ENCODE measurements at places on chromosomes 7 and 10.

GRCh38 chr7:116041615-116042014, 11.1 kb upstream of the TFEC start:
- no peak for DNase-seq

DNA sequence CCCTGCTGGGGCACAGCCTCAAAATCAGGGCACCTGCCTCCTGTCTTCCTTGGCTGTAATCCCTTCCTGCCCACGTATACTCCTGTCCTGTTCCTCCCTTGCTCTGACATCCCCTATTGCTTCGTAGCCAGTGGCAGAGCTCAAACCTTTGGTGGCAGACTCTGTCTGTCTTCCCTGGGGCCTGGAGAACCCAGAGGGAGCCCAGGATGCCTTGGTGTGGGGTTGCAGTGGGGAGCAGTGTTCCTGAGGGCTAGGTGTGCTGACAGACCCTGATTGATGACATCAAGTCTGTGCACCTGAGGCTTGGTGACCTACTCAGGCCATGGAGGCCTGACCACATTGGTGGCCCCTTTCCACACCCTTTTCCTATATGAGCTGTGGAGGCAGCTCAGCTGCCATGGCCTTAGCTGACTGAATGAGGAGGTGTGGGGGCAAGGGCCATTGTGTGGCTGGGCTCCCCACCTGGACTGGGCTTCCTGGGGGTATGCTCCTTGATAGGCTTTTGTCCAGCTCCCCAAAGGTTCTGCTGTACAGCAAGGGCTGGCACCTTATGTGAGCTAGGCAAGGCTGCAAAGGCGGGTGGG, 5.4 kb upstream of the GCK start:
- no peak for DNase-seq

- DNase-seq = no peak
These were observed 953.4 kb downstream of the ANKRD7 start for GRCh38 chr7:119177863-119178262.

GRCh38 chr7:8197994-8198698, 63.8 kb downstream of the ICA1 start:
- DNase-seq = no peak

- no peak for DNase-seq
These were observed 26.2 kb downstream of the MTPN start for GRCh38 chr7:135950972-135951371.

- DNase-seq = no peak
These were observed 148.4 kb upstream of the LRGUK start for GRCh38 chr7:133978502-133979295.

GRCh38 chr10:72762042-72762441, 70.1 kb downstream of the MCU start:
- no peak for DNase-seq

DNA sequence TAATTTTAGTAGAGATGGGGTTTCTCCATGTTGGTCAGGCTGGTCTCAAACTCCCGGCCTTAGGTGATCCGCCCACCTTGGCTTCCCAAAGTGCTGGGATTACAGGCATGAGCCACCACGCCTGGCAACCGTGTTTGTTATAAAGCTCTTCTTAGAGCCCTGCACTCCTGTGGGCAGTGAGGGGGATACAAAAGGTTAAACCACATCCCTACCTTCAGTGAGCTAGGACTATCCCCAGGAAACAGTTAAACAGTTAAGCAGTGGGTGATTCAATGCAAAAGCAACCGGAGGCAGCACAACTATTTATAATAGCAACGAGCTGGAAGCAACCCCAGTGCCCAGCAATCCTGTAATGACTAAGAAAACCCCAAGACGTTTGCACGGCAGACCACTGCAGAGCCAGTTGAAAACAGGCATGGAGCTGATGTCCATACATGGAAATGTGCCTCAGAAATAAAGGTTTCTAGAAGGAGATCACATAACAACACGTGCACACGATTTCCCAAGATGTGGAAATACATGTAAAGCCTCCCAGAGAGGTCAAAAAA, 107.2 kb upstream of the LYZL2 start:
- no peak for DNase-seq

GRCh38 chr10:117596706-117597105, 54.2 kb downstream of the EMX2 start:
- DNase-seq = no peak

DNA sequence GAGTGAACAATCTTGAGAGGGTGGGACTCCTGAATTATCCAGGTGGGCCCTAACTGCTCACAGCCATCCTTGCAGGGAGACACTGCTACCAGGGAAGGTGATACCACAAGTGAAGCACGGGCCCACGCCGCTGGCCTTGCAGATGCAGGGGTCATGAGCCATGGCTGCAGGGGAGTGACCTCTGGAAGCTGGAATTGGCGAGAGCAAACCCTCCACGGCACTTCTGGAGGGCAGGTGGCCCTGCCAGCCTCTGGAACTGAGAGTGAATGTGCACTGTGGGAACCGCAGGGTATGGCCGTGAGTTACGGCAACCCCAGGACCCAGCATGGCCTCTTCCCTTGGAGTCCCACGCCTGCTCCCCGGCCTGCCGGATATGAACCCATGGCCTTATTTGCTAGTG, 37.5 kb downstream of the STK32C start:
- DNase-seq = no peak

GRCh38 chr10:80497187-80498077, 40.3 kb upstream of the SH2D4B start:
- DNase-seq = no peak

GRCh38 chr7:7077945-7078344, 104.4 kb upstream of the C1GALT1 start:
- DNase-seq = no peak

DNA sequence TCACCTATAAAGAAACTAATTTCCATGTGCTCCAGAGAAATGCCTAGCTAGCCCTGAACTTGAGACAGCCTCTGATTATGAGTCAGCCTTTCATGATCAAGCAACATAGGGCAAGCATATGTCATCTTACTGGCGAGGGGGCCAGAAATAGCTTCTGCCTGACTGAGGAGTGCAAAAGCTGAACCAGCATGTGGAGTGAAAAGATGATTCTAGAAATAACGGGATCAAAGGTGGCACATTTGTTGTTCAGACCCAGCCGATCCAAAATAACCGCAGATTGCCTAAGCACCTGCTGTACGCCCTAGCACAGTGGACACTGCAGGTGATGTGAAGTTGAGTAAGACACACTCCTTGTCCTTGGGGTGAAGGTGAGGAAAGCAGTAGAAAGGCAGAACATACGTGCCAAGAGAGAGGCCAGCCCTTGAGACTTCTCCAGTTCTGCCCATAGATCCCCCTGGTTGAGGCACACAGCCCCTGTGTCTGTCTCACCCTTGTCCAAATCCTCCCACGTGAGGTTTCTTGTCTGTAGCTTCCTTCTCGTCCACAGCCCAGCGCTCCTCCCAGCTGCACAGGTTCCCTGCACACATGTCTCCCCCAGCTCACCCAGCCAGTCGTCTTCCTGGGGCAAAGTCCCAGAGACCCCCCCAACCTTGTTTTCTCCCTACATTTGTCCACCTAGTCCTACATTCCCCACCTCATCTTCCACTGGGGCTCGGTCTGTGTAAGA, 2.8 kb upstream of the BCL7B start:
- DNase-seq = no peak

- DNase-seq = no peak
These were observed 8.3 kb upstream of the COL1A2 start for GRCh38 chr7:94386416-94386815.

DNA sequence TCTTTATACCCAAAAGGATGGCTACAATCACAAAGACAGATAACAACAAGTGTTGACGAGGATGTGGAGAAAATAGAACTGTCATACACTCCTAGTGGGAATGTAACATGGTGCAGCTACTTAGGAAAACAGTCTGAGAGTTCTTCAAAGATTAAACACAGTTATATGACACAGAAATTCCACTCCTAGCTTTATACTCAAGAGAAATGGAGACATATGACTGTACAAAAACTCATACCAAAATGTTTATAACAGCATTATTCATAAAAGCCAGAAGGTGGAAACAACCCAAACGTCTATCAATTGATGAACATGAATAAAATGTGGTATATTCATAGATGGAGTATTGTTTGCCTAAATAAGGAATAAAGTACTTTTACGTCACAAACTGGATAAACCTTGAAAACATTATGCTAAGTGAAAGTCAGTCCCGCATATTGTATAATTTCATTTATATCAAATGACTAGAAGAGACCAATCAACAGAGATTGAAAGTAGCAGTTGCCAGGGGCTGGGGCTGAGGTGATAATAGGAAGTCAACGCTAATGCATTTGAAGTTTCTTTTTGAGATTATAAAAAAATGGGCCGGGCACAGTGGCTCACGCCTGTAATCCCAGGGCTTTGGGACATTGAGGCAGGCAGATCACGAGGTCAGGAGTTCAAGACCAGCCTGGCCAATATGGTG, 61.6 kb upstream of the SRPK2 start:
- no peak for DNase-seq

GRCh38 chr7:151201751-151202150, 8.5 kb downstream of the H2BK1 start:
- no peak for DNase-seq

DNA sequence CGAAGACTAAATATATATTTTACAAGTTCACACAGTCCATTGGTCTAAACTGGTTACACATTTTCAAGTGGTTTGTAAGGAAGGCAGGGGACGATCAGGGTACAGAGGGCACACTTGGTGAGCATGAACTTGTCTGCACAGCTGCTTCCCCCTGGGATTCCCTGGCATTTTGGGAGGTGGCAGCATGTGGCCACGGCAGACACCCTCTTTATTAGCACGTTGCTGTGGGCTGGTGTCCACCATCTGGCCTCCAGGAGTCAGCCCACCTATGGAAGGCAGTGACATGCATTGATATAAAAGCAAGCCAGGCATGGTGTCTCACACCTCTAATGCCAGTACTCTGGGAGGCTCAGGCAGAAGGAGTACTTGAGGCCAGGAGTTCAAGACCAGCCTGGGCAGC, 350.2 kb downstream of the TYW1 start:
- no peak for DNase-seq

- no peak for DNase-seq
These were observed 18.3 kb upstream of the RPA3 start for GRCh38 chr7:7736671-7737070.

GRCh38 chr10:26211781-26212444, 4.7 kb upstream of the GAD2 start:
- no peak for DNase-seq

GRCh38 chr7:14846405-14846804, 56.1 kb downstream of the DGKB start:
- DNase-seq = no peak

DNA sequence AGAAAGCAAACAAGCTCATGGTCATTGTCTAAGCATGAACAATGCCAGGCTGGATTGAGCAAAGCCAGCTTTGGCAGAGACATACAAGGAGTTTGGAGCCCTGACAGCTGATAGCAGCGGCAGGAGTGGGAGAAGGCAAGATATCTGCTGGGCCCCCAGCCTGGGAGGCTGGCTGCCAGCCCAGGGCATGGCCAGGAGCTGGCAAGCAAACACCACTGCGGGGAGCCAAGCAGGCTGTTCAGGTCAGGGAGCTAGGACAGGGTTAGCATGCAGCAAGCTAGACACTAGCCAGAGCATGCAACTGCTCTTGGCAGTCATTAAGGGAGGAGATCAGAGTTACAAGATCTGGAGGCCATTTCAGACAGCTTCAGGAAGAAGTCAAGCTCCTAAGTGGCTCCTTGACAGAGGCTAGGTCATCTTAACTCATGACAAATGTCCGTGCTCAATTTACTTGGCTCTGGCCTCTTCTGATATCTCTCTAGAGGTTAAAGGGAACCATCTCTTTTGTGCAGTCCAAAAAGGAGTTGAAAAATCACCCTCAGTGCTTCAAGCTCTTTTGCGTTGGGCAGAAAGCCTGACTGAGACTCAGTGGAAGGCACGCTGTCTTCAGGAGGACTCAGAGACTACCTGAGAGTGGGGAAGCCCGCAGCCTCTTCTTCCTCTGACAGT, 436.8 kb upstream of the C7orf33 start:
- DNase-seq = no peak

DNA sequence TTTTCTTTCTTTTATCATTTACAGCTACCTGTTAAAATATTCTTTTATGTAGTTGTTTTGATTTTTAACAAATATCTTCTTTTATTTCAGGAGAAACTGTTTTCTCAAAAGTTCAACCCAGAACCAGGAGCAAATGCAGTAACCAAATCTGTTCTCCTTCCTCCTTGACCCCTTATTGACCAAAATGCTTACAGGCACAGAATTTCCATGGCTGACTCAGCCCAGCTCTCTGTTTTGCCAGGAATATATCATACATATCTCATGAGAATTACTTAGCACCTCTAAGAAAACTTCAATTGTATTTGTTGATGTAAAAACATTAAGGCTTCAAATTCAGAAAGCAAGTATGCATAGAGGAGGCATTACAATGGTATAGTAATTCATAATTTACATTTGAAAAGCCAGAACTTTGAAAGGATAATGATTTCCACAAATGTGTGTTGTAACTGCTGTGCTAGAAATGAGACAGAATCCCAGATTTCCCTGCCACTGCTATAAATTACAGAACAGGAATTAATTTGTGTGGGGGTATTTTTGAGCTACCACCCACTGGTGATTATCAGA, 2.2 kb downstream of the GSAP start:
- DNase-seq = no peak

GRCh38 chr7:27651702-27652101, 11.0 kb downstream of the HIBADH start:
- no peak for DNase-seq

GRCh38 chr10:133411523-133412380, 12.7 kb downstream of the SPRN start:
- DNase-seq = no peak

GRCh38 chr7:83467493-83467892, 181.4 kb downstream of the SEMA3E start:
- no peak for DNase-seq

DNA sequence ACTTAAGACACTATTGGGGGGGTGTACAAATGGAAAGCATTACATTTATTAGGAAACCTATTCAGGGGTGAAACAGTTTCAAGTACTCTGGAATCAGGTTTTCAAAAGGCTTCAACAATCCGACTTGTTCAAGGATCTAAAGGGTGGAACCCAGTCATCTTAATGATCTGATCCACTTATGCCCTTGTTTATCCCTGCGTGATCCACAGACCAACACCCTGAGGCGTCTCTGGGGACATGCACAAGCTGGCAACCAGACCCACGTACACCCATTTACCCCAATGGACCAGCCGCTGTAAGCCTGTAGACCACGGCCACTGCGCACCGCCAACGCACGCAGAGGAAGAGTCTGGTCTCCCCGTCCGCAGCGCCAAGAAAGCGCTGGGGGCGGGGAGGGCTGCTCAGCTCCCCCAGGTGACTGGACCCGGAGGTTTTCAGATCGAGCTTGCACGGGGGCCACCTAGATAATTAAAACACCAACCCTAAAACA, 13.4 kb downstream of the HNRNPF start:
- no peak for DNase-seq

DNA sequence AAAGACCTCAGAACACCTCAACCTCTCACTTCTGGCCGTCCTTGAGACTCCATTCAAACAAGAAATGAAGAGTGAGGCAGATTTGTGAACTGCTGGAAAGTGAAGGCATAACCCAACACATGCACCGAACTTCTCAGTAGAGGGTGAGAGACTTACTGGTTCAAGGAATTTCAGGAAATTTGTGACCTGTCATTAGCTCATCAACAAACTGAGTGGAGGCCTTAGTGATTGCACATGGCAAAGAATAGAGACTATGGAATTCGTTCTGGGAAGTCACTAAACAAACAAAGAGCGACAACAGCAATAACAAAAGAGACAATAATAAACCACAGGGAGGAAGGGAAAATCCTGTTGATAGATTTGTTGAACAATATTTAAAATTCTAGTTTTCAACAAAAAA, 125.0 kb upstream of the AKR1E2 start:
- DNase-seq = no peak

Measured in esophagus squamous epithelium (tissue), 5 donors.